CD8-positive, alpha-beta T cell (primary cell): ENCODE measurements at places on chromosomes 3 and 15.
A peak's percentile ranks its signal among the peaks of the same experiment; 100 is the strongest.

- DNase-seq: no peak
Observed at GRCh38 chr3:55623786-55624185, 136.7 kb upstream of the WNT5A start.

- no peak for DNase-seq
Observed at GRCh38 chr3:58627570-58627885, 39.0 kb downstream of the FAM3D start.

- DNase-seq: no peak
Observed at GRCh38 chr15:63605036-63605435, 7.8 kb downstream of the FBXL22 start.

GRCh38 chr3:106251160-106251892 is 382.5 kb upstream of the CBLB start:
- no peak for DNase-seq

- DNase-seq: no peak
Observed at GRCh38 chr3:52022323-52023100, 26.8 kb upstream of the RPL29 start.

DNA sequence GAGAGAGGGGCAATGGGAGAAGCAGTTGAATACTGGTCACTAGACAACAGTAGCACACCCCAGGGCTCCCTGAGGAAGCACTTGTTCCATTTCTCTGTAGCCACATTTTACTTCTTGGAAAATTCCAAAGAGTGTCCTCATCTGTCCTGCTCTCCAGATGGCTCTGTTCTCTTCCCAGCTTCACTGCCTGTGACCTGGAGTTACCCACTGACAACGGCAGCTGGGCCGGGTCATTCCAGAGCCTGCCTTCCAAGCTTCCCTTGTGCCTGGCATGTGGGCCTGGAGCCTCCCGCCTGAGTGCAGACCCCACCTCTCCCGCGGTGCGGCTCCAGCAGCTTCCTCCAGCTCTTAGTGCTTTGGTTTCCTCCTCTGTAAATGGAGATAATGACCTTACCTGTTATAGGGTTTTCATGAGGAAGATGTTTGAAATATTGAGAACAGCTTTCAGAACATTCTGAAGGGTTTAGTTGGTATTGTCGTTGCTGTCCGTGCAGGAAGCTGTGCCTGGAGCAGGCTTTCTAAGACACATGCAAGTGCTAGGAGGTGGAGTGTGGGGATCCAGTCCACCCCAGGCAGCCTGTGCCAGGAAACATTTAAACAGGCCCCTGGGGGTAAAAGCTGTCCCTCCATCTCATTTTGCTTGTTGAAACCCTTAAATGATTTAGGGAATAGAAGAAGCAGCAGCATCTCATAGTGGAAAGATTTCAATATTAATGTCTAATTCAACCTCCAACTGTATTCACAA is 24.8 kb downstream of the EFCC1 start:
- no peak for DNase-seq

- no peak for DNase-seq
Observed at GRCh38 chr15:91634179-91634578, 219.3 kb upstream of the SLCO3A1 start.

- no peak for DNase-seq
Observed at GRCh38 chr3:45547764-45548680, 46.5 kb upstream of the LIMD1 start.

- DNase-seq: no peak
Observed at GRCh38 chr3:38823722-38824121, 7.7 kb upstream of the SCN10A start.

- peak; percentile 52 for DNase-seq
Observed at GRCh38 chr15:56468401-56468800, 3.5 kb upstream of the MNS1 start.

- no peak for DNase-seq
Observed at GRCh38 chr15:31259562-31260252, 66.9 kb upstream of the KLF13 start.

DNA sequence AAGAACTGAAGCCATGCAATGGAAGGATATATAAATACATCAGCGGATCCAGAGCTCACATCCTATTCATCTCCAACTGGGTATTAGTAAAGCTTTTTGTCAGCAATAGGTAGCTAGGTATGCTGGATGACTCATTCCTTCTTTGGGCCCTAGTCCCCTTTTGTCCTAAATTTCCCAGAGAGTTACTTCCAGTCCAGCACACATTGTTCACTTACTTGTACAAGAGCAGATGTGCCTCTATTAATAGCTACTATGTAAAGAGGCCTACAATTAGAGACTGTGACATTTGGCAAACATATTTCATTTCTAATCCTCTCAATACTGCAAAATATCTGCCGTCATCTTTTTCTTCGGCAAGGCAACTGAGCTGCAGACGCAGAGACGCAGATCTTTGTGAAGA is 1.7 kb upstream of the SLC4A7 start:
- no peak for DNase-seq

DNA sequence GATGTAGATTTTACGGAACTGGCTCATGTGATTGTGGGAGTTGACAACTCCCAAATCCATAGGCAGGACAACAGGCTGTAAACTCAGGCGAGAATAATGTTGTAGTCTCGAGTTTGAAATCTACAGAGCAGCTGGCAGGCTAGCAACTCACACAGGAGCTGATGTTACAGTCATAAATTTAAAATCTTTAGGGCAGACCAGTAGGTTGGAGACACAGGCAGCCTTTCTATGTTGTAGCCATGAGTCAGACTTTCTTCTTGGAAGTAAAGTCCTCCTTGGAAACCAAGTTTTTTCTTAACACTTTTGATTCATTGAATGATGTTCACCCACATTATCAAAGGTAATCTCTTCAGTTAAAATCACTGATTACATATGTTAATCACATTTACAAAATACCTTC is 89.1 kb upstream of the ALCAM start:
- DNase-seq: no peak

DNA sequence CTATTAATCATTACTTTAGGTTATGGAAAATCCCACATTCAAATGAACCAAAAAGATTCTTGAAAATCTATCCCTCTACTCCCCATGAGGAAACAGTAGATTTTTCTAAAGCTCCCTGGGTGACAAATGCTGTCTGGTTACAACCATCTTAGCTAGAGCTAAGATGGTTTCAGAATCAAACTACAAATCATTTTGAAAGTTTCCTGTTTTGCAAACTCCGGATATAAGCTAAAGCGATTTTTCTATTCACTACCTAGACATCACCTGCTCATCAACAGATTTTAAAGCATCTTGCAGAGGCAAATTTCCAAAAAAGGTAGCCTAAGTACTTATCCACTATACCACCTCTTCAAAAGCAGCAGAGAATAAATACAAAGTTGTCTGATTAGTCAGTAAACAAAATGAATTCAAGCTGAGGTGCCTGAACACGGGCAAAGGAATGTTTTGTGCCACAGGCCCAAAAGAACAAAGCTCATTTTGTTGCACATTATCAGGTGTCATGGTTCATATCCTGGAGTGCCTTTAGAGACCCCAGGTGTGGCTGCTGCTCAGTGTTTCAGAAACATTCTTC is 204.9 kb downstream of the TNIK start:
- no peak for DNase-seq

DNA sequence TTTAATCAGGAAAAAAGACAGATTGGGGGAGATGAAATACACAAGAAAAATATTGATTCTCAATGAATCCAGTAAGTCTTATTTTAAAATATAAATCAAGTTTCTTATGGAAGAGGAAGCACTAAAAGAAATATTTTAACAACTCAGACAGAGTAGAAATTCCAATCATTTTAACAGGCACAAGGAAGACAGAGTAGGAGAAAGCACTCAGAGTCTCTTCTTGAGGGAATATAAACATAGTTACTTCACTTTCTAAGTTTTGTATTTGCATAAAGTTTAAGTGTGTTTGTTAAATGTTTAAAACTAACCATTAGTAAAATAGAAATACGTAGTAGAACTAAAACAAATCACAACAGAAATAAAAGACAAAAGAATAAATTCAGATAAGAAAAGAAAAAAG is 24.5 kb upstream of the RTP4 start:
- no peak for DNase-seq

GRCh38 chr3:170130532-170130931 is 51.0 kb downstream of the PHC3 start:
- no peak for DNase-seq

GRCh38 chr15:29570121-29570947 is 251.9 kb downstream of the TJP1 start:
- no peak for DNase-seq

GRCh38 chr15:35693886-35694285 is 147.9 kb upstream of the DPH6 start:
- DNase-seq: no peak

DNA sequence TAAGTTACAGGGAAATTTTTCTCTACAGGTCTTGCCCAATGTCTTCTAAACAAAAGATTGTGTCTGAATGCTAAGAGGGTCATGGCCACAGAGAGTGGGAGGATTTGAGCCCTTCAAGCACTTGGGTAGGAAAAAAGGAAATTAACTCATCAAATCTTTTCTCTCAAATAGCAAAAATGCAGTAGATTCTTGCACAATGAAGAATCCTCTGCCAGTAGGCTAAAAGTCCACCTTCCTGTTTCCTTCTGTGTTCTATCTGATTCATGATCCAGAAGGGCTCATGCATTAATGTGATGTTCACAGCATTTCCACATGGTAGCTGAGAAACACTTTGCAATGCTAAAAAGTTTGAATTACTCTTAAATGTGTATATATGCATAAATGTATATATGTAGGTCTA is 177.1 kb downstream of the CD47 start:
- no peak for DNase-seq

DNA sequence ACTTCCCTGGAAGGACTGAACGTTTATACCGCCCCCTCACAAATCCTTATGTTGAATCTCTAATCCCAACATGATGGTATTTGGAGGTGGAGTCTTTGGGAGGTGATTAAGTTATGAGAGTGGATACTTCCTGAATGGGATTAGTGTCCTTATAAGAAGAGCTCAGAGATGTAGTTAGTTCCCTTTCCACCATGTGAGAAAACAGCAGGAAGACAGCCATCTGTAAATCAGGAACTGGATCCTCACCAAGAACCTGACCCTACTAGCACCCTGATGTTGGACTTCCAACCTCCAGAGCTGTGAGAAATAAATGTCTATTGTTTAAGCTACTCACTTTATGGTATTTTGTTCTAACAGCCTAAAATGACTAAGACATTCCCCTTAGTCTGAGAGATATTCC is 33.3 kb upstream of the SACM1L start:
- DNase-seq: no peak

- DNase-seq: no peak
Observed at GRCh38 chr3:163951397-163951987, 1126.8 kb downstream of the SI start.

GRCh38 chr15:40102897-40103858 is 5.5 kb downstream of the BMF start:
- DNase-seq: no peak

- DNase-seq: no peak
Observed at GRCh38 chr15:40339621-40339945, 1.2 kb downstream of the CCDC9B start.

DNA sequence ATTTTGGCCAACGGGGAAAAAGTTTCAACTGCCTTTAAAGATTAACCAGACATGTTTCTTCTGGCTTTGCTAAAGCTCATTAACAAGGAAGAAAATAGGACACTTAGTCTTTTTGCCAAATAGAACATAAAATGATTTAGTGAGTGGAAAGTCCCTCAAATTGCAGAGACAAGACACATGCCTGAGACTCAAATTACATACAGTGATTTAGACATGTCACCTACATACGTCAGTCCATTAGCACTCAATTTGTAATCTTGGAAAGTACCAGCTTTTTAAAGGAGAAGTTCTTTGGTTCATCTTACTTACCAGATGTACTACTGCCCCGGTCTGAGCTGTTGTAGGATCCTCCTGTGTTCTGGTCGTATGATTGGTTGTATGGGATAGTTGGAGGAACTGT is 1134.2 kb downstream of the ROBO1 start:
- DNase-seq: no peak

- no peak for DNase-seq
Observed at GRCh38 chr3:113140876-113141275, 70.5 kb upstream of the BOC start.

- DNase-seq: no peak
Observed at GRCh38 chr3:177571271-177571943, 374.1 kb upstream of the TBL1XR1 start.

GRCh38 chr3:67000009-67000408 is 1.9 kb downstream of the KBTBD8 start:
- DNase-seq: no peak

DNA sequence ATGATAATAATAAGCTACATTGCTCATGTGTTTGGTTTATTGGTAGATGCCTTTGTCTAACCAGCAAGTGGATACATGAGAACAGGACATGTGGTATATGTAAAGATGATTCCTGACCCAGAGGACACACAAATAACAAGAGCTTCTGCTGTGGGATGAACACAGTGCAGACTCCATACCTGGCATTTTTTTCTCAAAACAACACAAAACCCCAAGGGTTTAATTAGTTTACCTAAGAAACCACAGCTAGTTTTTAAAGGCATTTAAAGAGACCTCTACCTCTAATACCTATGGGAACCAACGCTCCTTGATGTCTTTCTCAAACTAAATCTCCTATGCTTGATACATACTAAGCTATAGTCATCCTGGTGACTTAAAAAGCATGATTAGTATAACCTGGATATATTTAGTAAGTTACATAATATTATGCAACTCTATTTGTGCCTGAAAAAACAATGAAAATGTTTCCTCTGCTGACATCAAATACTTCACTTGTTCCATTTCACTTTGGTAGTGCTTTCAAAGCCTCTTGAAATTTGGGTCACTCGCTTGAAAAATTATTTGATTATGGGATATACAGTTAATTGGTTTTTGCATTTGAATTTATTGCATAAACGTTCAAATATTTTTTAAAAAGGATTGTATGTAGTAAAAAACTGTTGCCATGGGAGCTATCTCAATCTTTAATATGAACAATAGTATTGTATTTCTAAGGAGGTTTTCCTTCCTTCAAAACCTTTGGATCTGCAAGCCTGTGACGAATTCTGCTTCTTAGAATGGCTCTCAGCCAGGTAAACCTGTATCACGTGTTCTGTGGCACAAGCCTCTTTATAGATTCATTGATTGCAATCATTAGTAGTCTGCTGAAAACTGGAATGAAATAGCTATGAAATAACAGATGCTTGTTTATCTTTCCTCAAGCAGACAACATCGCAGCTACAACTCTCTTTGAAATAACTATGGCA is 233.0 kb upstream of the KCNMB2 start:
- no peak for DNase-seq

GRCh38 chr3:186002884-186003472 is 65.2 kb upstream of the TRA2B start:
- DNase-seq: no peak

DNA sequence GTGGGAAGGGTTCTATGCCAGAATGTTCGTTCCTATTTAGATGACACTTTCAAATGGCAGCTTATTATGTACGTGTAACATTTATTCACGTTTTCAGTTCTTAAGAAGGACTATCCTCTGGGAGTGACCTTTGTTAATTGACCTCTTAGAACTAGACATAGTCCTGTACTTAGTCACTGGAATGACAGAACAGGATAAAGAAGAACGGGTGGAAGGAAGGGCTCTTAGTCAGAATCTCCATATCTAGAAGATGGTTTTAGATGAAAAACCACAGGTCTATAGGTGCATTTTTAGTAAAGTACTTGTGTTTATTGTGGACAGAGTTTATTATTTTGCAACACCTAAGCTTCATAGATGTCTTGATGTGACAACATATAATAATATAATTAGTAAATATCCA is 6.5 kb downstream of the METTL6 start:
- no peak for DNase-seq
